Thoracic aorta (tissue), 2 donors: ENCODE measurements at places on chromosomes 2 and 18. TPM values are rescaled to one million over a fixed set of nuclear protein-coding genes. Genes with fewer than 3 reads are reported as not detected.

DNA sequence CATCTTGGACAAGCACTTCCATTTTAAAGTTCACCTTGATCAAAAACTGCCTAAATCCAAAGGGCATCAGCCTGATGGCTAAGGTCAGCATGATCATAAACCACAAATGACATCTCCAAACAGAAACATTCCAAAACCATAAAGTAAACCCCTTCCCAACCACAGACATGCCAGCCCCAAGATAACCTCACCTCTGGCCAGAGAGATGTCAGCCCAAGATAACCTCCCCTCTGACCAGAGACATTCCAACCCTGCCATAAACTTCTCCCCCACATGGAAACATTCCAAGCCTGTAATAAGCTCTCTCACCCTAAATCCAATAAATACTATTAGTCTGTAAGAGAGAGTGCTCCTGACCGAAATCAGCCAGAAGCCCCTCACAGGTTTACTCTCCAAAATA lies 18.6 kb upstream of the MARCO start:
- H3K27me3 ChIP-seq = no peaks in the 10 kb centered on the region
- no peak overlapping the region for H3K27ac ChIP-seq
- H3K4me1 ChIP-seq = no peaks in the 10 kb centered on the region
- no peak overlapping the region for H3K4me3 ChIP-seq

Gene YWHAQ
- total RNA-seq = 183 TPM

Gene LRATD1
- 6.6 TPM for total RNA-seq

Gene UGT1A4
- total RNA-seq = not detected

GRCh38 chr2:188280811-188281222 lies 10.9 kb upstream of the GULP1 start:
- no peaks in the 10 kb centered on the region for H3K27me3 ChIP-seq
- DNase-seq = no peak

DNA sequence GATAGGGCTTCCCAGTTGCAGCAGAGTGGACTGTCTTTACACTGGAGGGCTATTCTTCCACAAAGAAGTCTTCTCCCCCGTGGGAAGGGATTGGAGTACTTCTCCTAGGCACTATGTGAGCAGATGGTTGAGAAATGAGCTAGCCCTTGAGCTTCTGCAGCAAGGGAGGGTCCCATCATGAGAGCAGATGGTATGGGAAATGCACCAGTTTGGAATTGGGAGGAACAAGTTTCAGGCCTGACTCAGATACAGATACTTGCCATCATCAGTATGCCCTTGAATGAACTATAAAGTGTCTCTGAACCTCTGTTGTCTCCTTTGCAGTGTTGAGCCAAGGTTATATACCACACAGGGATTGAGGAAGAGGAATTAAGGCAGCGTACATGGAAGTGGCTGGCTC lies 757.4 kb downstream of the RNF144A start:
- DNase-seq = no peak
- H3K27ac ChIP-seq = no peak overlapping the region
- no peak overlapping the region for H3K4me3 ChIP-seq
- H3K27me3 ChIP-seq = no peaks in the 10 kb centered on the region

Gene GYPC
- 123 TPM for total RNA-seq

DNA sequence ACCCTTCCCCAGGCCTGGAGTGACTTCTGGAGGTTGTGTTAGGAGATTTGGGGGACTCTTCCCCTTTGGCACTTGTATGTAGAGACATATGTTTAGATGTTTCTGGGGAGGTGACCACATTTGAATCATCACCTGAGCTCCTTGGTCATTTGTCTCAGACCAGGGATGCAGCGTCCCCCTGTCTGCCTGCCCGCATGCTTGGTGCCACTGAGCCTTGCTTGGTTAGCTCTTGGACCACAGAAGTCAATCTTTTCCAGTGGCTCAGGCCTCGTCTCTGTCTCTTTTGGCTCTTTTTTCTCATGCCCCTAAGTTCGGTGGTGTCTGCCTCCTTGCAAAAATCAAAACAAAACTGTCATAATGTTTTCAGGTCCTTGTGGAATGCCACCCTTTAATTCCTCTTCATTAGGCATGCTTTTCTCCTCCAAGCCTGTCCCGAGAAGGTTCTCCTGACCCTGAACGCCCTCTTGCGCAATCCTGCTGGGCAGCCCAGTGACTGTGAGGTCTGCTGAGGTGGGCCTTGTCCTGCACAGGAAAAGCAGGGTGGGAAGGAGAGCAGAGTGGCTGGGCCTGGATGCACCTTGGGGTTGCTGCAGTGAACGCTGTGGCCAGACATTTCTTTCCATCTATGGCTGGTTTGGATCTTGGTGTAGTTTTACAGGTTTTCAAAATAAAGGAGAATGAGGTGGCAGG lies 24.9 kb downstream of the GLI2 start:
- H3K4me3 ChIP-seq = no peak overlapping the region
- peaks cover 7% of the 10 kb centered on the region for H3K4me1 ChIP-seq
- no peaks in the 10 kb centered on the region for H3K36me3 ChIP-seq
- DNase-seq = no peak

- no peak for DNase-seq
- peaks cover 13% of the 10 kb centered on the region for H3K4me1 ChIP-seq
- no peaks in the 10 kb centered on the region for H3K27me3 ChIP-seq
- H3K27ac ChIP-seq = no peak overlapping the region
- H3K4me3 ChIP-seq = no peak overlapping the region
Observed at GRCh38 chr2:171386627-171387026, 47.2 kb downstream of the METTL8 start.

GRCh38 chr18:8088626-8089025 lies 520.6 kb upstream of the RAB12 start:
- H3K36me3 ChIP-seq = no peaks in the 10 kb centered on the region
- peaks cover 3% of the 10 kb centered on the region for H3K4me1 ChIP-seq
- no peak overlapping the region for H3K27ac ChIP-seq
- no peak overlapping the region for H3K4me3 ChIP-seq
- DNase-seq = no peak

- H3K27me3 ChIP-seq = no peaks in the 10 kb centered on the region
- DNase-seq = no peak
- no peak overlapping the region for H3K4me3 ChIP-seq
Observed at GRCh38 chr2:18526429-18526828, 34.0 kb downstream of the RDH14 start.

GRCh38 chr2:50648041-50648700 lies 383.8 kb downstream of the NRXN1 start:
- no peak overlapping the region for H3K4me3 ChIP-seq
- no peaks in the 10 kb centered on the region for H3K27me3 ChIP-seq
- no peak overlapping the region for H3K27ac ChIP-seq
- no peaks in the 10 kb centered on the region for H3K36me3 ChIP-seq

Gene SIX3
- 0.14 TPM for total RNA-seq

Gene SMAD7
- total RNA-seq = 107 TPM
